ENCODE measurements at places on chromosomes 13 and 19.

GRCh38 chr13:40172149-40172591 lies 494.3 kb downstream of the FOXO1 start:
- DNase-seq, result no peak

GRCh38 chr19:35120492-35120891 lies 4.9 kb downstream of the FXYD3 start:
- no peak for DNase-seq

- no peak for DNase-seq
These were observed 3.3 kb downstream of the ATP5F1D start for GRCh38 chr19:1244693-1245451.

GRCh38 chr19:37987356-37988332 lies 80.6 kb downstream of the SIPA1L3 start:
- no peak for DNase-seq

DNA sequence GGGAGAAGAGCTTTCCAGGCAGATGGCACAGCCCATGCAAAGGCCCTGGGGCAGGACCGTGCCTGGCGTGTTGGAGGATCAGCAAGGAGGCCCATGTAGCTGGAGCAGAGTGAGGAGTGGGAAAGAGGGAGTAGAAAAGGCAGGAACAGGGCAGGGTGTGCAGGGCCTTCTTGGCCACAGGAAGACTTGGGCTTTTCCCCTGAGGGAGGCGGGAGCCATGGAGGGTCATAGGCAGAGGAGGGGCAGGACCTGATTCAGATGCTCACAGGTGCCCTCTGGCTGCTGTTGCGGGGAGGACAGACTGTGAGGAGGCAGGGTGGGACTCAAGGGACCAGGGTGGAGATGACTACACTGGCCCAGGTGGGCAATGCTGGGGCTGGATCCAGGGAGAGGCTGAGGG lies 13.8 kb upstream of the PTPRS start:
- DNase-seq, result no peak

DNA sequence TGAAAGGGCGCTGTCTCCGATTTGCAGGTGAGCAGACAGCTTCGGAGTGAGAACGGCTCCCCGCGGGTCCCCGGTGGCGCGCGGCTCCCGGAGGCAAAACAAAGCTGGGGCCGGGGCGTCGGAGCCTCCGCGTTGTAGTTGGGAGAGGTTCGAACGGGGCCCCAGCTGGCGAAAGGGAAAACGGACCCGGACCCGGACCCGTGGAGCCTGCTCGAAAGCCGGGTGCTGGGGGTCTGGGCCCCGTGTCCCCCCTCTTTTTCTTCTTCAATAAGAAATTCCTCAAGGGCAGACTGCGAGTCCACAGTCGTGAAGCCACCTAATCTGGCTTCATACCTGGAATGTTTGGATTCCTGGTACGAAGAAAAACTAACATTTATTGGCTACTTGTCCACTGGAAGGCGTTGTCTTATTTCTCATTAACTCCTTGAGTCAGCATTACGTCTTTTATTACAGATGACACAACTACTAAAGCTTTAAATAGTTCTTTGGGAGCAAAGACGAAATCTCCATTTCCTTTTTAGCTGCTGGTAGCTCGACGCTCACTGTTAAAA lies 632 bp upstream of the MTIF3 start:
- no peak for DNase-seq

Data from NCI-H2107 (cell line).